NCI-H1694 treated with DMSO at 0.1 percent for 48 hours (cell line): ENCODE measurements at places on chromosomes 7 and 10.

DNA sequence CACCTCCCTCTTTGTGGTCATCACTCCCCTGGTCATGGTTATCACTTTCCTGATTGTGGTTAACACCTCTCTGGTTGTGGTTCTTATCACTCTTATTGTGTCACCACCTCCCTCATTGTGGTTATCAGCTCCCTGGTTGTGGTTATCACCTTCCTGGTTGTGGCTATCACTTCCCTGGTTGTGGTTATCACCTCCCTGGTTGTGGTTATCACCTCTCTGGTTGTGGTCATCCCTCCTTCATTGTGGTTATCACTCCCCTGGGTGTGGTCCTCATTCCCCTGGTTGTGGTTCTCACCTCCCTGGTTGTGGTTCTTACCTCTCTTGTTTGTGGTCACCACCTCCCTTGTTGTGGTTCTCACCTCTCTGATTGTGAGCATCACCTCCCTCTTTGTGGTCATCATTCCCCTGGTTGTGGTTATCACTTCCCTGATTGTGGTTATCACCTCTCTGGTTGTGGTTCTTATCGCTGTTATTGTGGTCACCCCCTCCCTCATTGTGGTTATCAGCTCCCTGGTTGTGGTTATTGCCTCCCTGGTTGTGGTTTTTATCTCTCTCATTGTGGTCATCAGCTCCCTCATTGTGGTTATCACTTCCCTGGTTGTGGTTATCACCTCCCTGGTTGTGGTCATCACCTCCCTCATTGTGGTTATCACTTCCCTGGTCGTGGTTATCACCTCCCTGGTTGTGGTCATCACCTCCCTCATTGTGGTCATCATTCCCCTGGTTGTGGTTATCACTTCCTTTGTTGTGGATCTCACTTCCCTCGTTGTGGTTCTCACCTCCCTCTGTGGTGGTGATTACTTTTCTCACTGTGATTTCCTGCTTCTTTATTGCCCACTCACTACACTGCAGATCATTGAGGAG lies 106.7 kb downstream of the GPR26 start:
- no peak for DNase-seq

GRCh38 chr7:18287482-18287881 lies 208.1 kb upstream of the HDAC9 start:
- DNase-seq, result no peak

- DNase-seq, result no peak
Observed at GRCh38 chr7:148115308-148115707, 475.3 kb upstream of the C7orf33 start.

- no peak for DNase-seq
Observed at GRCh38 chr10:52949899-52950298, 177.3 kb upstream of the MBL2 start.

GRCh38 chr7:91357379-91357778 lies 93.1 kb downstream of the FZD1 start:
- no peak for DNase-seq

GRCh38 chr7:116777651-116778281 lies 84.6 kb upstream of the CAPZA2 start:
- no peak for DNase-seq

DNA sequence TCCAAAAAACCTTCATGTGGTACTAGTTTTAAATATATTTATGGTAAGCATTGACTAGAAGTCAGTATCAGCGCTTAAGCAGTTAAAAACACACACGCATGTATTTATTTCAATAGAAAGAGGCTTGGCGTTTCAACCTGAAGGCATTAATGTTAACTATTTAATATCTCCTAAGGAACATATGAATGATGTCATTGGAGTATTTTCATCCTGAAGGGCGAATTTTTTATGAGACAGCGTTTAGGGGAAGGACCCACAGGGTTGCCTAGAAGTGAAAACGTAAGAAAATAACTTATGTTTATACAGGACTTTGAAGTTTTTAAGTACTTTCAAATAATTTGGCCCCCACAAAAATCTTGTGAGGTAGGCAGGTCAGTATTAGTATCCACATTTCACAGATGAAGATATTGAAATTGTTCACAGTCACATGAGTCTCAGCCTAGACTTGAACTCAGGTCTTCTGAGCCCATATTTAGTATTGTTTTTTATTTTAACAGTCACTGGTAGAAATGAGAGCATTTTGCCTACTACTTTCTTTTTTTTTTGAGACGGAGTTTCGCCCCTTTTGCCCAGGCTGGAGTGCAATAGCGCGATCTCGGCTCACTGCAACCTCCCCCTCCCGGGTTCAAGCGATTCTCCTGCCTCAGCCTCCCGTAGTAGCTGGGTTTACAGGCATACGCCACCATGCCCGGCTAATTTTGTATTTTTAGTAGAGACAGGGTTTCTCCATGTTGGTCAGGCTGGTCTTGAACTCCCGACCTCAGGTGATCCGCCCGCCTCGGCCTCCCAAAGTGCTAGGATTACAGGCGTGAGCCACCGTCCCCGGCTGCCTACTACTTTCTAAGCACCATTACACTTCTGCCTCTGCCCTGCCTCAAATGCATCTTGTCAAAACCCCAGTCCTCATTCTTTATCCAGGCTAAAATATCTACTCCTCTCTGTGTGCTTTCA lies 1.8 kb downstream of the SLK start:
- no peak for DNase-seq

- no peak for DNase-seq
Observed at GRCh38 chr10:7484456-7485243, 73.8 kb upstream of the SFMBT2 start.

- no peak for DNase-seq
Observed at GRCh38 chr10:44478040-44478439, 93.1 kb upstream of the CXCL12 start.

- DNase-seq, result no peak
Observed at GRCh38 chr7:148567524-148567923, 23.0 kb upstream of the C7orf33 start.

DNA sequence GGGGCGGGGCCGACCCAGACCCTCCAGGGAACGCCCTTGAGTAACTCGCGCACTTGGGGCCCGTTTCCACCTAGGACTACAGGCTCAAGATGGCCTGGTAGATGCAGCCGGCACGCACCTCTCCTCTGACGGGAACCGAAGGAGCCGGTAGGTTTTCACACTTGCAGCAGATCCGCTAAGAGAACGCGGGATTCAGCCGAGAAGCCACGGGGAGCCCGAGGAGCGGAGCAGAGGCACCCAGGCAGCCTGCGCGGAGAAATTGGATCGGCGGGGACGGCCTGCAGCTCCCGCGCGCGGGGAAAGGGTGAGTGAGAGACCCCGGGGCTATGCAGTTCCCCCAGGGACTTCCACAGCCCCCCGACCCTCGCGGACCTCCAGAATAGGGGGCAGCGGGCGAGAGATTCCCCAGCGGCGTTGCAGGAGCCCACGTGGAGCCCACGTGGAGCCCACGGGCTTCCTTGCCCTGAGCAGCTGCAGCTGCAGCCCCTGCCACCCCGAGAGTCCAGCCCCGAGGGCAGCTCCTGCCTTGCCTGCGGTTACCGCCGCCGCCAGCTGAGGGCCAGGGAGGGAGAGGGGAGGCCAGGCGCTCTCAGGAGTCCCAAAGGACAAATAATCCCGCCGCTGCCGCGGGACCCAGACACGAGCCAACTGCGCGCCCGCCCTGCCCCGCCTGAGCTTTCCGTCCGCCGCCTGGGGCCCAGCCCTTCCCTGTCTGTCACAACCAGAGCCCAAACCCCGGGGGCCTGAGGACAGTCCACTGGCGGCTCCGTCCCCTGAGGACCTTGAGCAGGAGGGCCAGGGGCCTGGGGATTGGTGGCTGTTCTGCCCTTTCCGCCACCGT lies 13.1 kb downstream of the IFT22 start:
- no peak for DNase-seq

DNA sequence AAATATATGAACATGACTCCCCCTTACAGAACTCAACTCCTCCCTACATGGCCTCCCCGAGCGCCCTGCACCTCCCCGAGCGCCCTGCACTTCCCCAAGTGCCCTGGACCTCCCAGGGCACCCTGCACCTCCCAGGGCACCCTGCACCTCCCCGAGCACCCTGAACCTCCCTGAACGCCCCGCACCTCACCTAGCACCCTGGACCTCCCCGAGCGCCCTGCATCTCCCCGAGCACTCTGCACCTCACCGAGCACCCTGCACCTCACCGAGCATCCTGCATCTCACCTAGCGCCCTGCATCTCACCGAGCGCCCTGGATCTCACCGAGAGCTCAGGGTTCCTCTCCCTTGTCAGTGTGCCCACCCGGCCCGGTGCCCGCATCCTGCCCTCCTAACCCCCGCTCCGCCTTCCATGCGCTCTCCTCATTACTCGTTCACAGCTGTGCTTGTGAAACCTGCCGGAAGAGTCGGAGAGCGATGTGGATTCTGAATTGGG lies 134.3 kb downstream of the ACTR3B start:
- DNase-seq, result no peak

- DNase-seq, result no peak
Observed at GRCh38 chr10:129993621-129994020, 29.5 kb upstream of the EBF3 start.

GRCh38 chr10:12218991-12219390 lies 23.0 kb downstream of the CDC123 start:
- no peak for DNase-seq

GRCh38 chr7:70833726-70834125 lies 298.2 kb upstream of the GALNT17 start:
- DNase-seq, result no peak

DNA sequence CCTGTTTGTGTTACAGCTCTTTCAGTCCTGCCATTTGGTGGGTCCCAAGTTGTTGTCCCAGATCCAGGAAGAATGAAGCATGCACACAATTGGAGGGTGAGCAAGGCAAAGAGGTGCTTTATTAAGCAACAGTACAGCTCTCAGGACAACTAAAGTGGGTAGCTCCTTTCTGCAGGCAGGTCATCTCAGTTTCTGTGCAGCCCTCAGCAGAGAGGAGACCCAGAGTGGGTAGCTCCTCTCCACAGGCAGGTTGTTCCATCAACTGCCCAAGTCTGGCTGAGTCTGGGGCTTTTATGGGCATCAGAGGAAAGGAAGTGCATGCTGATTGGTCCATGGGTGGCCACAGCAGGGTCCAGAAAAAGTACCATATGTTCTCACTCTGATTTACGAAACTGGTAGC lies 624.5 kb downstream of the LRMDA start:
- no peak for DNase-seq

DNA sequence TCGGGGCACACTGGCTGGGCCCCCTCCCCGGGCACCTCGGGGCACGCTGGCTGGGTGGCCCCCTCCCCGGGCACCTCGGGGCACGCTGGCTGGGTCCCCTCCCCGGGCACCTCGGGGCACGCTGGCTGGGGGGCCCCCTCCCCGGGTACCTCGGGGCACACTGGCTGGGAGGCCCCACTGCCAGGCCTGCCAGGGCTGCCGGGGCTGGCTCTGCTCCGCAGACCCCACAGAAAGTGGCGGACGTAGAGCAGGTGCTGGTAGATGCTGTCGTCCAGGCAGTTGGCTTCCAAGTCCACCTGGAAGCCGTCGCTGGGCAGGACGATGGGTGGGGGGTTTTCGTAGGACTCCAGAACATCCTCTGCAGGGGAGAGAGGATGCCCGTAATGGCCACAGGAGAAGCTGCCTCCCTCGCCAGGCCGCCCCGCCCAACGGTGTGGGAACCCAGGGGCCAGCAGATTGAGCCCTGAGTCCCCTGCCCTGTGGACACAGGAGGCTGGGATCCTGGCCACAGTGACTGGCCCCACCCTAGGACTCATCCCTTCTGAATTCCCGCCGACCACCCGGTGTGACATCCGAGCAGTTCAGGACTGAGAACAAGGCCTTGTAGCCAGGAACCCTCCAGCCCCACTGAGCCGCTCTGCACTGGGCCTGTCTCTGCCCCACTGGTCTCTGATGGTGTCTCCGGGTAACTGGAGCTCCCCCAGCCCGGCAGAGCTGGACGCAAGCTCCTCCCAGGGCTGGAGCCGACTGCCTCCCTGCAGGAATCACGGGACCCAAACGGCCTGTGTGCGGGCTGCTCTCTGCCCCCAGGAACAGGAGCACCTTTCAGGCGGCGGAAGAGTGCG lies 28.2 kb downstream of the AP5Z1 start:
- DNase-seq, result no peak

GRCh38 chr10:31526681-31527080 lies 207.7 kb downstream of the ZEB1 start:
- no peak for DNase-seq

GRCh38 chr7:140656548-140657515 lies 15.9 kb upstream of the ADCK2 start:
- DNase-seq, result no peak

GRCh38 chr7:135282561-135283254 lies 49.1 kb downstream of the STRA8 start:
- DNase-seq, result no peak
